ENCODE measurements at places on chromosomes 6 and 20. TPM values are rescaled to one million over a fixed set of nuclear protein-coding genes. Genes with fewer than 3 reads are reported as not detected.

DNA sequence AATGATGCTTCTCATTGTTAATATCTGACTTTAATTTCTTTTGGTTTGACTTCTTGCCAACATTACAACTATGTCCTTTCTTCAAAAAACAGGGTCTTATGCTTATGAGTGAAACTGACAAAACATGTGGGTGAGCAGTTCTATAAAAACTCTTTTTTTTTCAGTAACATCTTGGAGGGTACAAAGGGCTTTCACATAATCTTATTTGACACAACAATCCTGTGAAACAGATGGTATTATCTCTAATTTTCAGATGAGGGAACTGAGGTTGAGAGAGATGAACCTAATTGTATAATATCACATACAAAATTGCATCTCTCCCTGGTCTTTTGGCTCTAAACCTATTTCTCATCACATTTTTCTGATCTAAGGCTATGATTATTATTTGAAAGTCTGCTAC is 38.3 kb downstream of the MAPK14 start:
- H3K4me1 ChIP-seq, result peaks cover 14% of the 10 kb centered on the region
- peaks cover 27% of the 10 kb centered on the region for H3K36me3 ChIP-seq
- H3K27ac ChIP-seq, result no peak overlapping the region
- H3K27me3 ChIP-seq, result no peaks in the 10 kb centered on the region

DNA sequence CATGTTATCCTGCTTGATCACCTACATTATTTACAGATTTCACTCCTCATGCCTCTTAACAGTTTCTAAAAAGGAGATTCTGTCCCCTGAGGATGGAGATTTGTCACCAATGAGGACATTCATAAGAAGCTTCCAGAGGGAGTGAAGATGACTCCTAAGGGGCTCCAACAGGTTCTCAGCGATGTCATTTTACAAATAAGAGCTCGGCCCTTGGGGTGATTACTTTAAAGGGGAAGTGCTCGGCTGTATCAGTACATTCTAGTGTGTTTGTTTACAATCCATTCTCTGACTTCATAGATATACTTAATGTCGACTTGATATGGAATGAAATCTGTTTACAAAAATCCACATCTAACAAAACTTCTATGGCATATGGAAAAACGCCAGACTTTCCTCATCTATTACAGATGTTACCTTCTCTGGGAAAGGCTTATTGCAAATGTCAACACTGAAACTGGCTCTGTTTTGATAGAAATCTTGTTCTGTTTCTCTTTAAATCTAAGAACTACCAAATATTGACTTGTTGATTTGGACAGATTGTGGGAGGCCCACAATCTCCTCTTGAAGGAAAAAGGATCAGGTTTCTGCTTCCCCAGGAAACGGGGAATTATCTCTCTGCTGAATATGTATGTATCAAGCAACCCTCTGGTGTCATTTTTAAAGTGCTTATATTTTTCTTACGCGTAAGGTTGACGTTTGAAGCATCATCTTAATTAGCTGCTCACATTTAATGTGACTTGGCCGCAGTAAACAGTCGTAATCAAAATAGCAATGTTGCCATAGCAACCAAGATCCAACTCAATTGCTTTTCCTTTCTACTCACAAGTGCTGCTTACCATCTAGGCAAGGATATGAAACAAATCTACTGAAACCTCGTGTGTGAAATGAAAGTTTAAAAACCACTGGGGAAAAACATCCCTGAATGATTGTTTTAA is 95.7 kb downstream of the SHLD1 start:
- H3K36me3 ChIP-seq, result no peaks in the 10 kb centered on the region
- H3K4me1 ChIP-seq, result no peaks in the 10 kb centered on the region
- H3K4me3 ChIP-seq, result no peak overlapping the region
- H3K27me3 ChIP-seq, result no peaks in the 10 kb centered on the region
- no peak overlapping the region for H3K27ac ChIP-seq
- no peak for DNase-seq

GRCh38 chr6:16243664-16244063 is 5.3 kb downstream of the GMPR start:
- H3K27me3 ChIP-seq, result no peaks in the 10 kb centered on the region
- H3K27ac ChIP-seq, result no peak overlapping the region
- H3K4me1 ChIP-seq, result peaks cover 14% of the 10 kb centered on the region
- DNase-seq, result no peak

- no peak overlapping the region for H3K4me3 ChIP-seq
- no peaks in the 10 kb centered on the region for H3K36me3 ChIP-seq
- no peaks in the 10 kb centered on the region for H3K27me3 ChIP-seq
Observed at GRCh38 chr6:9481292-9482029, 933.4 kb downstream of the TFAP2A start.

DNA sequence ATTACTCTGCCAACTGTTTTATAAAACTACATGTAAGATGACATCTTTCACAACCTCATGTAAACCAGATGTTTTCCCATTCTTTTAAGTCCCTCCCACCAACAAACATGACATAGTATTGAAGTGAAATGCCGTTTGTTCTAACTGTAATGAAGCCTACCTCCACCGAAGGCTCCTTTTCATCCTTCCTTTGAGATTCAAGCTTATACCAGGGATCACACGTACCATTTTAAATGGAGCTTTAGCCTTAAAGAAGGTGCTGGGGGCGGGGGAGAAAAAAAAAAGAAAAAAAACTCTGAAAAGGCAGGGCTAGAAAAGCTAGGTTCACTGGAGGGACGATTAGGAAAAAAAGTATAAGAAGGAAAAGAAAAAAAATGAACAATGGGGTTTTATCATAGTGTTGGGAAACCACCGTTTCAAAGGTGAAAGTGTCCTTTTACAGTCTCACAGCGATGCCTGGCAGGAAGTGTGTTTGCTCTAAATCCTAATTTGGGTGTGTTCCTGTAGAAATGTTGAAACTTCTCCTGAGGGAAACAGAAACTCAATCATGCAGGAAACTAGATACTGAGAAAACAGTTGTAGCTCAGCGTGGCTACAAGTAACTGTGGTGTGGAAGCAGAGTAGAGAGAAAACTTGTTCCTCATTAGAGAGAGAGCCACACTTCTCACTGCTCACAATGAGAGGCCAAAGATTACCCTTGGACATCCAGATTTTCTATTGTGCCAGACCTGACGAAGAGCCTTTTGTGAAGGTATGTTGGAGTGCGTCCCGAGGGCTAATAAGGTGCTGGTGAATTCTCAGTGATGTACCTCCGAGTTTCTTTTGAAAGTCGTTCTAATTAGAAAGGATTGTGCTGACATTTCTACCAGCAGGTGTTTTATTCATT is 37.6 kb upstream of the HINT3 start:
- H3K36me3 ChIP-seq, result peaks cover 59% of the 10 kb centered on the region
- peaks cover 28% of the 10 kb centered on the region for H3K4me1 ChIP-seq
- peak overlapping the region; percentile 67 for H3K4me3 ChIP-seq
- peak; percentile 75 for DNase-seq
- peak overlapping the region; percentile 43 for H3K27ac ChIP-seq
- H3K27me3 ChIP-seq, result no peaks in the 10 kb centered on the region

Gene VSX1
- not detected for polyA plus RNA-seq

Gene RBM24
- polyA plus RNA-seq, result not detected

Data from CD14-positive monocyte (primary cell).